ENCODE measurements at places on chromosomes 5 and 9.

DNA sequence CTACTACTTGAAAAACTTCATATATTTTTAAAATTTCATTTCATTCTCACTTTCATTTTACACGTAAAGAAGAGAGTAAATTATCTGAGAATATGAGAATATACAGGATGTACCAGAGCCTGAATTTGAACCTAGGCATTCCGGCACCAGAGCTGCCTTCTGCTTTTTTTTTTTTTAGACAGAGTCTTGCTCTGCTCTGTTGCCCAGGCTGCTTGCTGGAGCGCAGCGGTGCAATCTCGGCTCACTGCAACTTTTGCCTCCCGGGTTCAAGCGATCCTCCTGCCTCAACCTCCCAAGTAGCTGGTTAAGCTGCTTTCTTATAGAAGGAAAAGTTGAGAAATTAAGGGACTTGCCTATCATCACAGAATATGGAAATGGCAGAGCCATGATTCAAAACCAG lies 540.1 kb downstream of the EBF1 start:
- no peak for DNase-seq

DNA sequence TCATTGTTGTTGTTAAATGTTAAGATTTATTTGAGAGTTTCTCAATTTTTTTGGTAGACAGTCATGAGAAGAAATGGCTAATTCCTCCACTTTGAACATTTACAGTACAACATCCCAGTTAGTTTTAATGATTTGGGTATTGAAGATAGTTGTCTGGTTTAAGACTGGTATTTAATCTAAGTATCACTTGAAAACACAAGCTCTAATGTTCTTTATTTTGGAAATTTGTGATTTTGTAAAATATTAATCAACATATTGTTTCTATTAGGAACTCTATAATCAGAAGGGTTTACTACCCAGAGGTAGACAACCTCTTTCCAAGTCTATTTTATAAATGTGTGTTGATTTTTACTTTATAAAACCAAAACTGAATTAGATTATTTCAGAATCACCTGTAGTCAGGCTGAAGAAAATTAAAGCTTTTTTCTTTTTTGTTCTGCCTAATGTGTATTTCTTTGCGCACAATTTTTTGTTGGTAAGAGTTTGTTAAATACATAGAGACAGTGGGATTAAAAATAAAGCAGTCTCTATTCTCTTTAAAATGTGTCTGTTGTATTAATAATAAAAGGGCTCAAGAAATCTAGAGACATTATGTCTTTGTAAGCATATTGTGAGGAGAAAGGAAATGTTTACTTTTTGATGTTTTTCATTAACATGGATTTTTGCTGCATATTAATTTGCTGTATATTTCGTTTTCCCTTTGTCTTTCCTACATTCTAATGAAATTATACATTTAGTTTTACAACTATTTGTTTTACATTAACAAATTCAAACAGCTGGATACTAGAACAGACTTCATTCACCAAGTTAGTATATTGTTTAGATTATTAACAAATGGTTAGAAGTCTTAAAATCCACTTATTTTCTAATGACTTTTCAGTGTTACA lies 3.9 kb upstream of the PURA start:
- no peak for DNase-seq

DNA sequence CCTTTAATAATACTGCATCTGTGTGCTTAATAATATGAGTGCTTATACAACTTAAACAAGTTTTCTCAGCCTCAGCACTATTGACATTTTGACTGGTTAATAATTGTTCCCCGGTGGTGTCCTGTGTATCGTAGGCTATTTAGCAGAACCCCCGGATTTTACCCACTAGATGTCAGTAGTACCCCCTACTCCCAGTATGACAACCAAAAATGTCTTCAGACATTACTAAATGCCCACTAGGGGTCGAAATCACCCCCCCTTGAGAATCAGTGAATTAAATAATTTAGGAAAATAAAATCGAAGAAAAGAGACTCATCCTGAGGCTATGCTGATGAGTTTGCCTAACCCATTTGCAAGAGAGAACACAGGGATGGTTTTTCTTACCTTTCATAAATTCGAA lies 166.3 kb downstream of the ATP10B start:
- DNase-seq, result no peak

GRCh38 chr9:80076162-80076561 lies 504.4 kb downstream of the TLE4 start:
- DNase-seq, result no peak

- no peak for DNase-seq
These were observed 30.9 kb upstream of the SLC46A2 start for GRCh38 chr9:112921549-112921948.

GRCh38 chr5:32254881-32255539 lies 57.7 kb downstream of the MTMR12 start:
- no peak for DNase-seq

- no peak for DNase-seq
These were observed 28.0 kb downstream of the ATP6V0E1 start for GRCh38 chr5:173011566-173011965.

- no peak for DNase-seq
These were observed 44.7 kb upstream of the IL17B start for GRCh38 chr5:149423794-149424268.

GRCh38 chr5:131288328-131288727 lies 24.5 kb downstream of the CDC42SE2 start:
- no peak for DNase-seq

DNA sequence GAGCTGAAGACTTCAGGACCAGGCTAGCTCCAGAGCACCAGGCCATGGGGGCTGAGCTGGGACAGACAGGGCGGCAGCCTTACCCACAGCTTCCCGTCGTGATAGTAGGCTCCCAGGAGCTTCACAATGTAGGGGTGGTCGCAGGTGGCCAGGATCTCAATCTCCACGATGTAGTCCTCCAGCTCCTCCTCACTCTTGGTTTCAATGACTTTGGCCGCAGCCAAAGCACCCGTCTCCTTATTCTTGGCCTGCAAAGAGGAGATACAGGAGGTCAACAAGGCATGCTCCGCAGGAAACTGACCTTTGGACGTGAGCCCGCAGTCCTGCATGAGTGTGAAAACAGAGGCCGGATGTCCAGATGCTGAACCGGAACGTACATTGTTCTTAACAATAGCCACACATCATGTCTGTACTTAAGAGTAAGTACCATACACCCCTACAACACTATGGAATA lies 31.5 kb downstream of the STK10 start:
- no peak for DNase-seq

DNA sequence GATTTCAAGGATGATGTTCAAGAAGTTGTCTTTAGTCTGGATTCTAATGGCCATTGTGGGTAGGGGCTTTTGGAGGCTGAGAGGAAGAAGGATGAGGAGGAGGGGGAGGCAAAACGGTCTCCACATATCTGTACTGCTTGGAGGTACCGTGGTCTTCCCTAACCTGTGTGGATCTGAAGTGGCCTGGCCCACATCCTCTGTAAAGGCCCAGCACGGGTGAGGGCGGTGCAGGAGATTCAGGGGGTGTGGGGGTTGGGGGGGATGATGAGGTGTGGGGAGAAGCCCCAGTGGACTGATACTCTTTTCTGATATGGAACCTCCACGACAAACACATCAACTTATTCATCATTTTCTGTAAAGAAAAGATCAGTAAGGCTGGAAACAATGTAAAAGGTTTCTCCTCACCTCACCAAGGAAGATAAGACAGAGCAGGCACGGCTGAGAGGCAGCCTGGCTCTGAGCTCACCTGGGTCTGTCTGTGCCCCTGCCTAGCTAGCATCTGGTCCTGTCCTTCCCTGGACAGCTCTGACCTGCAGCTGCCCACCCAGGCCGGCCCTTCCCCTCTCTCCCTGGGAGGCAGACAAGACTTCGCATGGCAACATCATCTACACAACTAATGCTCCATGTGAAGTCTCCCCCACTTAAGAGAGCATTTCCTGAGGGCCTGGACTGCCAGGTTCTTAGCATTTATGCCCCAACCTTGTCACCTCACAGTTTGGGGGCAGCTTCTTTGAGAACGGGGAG lies 5.6 kb upstream of the IL3 start:
- no peak for DNase-seq

DNA sequence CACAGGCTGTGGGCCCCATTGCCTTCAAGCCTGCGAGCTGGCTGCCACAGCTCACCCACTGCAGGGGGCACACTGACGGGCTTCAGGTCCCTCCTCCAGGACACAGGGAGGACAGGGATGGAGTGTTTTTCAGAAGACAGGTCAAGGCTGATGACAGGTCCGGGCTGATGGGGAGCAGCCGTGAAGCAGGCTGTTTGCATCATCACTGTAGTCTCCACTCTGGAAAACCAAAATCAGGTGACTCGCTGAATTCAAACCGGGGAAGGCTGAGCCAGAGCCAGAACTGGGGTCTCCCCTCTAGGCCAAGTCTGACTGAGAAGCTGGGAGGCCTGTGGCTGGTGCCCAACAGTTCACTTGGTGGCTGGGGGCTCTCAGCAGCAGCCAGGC lies 48.5 kb downstream of the OLFM1 start:
- DNase-seq, result no peak

DNA sequence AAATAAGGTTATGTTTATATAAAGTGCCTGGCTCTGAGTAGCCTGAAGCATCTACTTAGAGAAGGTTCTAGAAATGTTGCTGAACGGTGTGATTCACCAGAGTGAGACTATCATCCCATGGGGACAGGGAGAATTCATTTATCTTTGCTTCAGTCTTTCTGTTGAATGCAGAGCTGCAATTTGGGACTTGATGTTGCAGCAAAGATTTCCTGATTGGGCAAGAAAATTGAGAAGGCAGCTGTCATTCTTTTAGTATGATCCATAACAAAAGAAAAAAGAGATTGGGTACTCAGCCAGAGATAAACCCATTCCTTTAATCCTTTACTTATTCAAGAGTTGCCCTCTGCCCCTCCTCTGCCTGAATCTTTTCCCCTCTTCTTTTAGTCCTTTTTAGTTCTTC lies 456.3 kb upstream of the WWC1 start:
- DNase-seq, result no peak

GRCh38 chr5:3657364-3658022 lies 61.9 kb downstream of the IRX1 start:
- DNase-seq, result no peak

DNA sequence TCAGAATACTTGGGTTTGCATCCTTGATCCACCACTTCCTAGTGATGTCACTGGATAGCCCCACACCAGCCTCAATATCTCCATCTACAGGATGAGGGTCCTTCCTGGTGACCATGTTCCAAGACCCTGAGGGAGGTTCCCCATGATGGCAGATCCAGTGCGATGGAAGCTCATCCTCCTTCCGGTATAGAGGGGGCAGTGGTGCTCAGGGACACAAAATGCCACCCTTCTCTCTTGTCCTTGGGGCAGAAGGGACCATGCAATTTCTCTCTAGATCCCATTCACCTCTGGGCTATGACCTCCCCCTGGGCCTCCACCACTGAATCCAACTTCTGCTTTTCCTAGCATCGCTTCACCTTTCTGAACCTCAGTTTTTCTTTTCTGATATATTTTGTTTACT lies 5.4 kb upstream of the SLC25A51 start:
- no peak for DNase-seq

DNA sequence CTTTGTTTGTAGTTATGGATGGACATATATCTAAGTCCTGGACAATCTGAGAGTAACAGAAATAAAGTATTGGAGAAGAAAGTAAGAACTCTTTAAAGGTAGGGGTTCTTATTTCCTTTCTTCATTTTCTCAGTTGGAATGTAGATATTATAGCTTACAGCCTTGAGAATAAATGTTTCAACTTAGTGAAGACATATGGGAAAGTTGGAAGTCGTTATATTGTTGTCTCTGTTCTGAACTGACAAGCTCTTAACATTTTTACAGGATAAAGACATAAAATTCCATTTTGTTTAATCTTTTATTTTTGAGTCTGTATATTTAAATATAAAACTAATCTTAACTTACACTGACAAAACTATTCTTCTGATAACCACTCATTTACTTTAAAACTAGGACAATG lies 2187.5 kb upstream of the ACO1 start:
- no peak for DNase-seq

DNA sequence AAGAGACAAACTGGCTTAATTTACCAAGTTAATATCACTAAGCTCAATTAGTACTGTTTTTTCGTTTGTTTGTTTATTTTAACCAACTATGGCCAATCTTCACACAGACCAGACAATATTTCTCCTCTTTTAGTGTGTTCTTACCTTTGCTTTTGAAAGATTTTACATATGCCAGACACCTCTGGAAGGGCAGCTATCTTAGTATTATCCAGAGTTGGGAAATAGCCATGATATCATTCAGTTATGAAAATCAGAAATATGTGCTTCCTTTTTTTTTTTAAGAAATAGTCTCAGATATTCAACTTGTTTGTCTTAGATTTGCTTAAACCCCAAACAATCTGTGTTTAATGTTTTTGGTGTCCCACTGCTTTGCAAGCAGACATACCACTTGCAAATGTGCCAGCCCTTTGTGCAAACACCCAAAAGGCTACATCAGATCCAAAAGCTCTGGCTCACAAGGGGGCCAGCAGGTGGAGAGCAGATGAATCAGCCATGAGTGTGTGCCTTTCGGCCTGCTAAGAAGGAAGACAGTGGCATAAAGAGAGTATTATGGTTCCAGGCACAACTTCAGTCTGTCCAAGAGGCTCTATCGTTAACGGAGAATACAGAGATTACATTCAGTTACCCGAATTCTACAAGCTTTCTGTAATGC lies 147.6 kb downstream of the EFNA5 start:
- no peak for DNase-seq

DNA sequence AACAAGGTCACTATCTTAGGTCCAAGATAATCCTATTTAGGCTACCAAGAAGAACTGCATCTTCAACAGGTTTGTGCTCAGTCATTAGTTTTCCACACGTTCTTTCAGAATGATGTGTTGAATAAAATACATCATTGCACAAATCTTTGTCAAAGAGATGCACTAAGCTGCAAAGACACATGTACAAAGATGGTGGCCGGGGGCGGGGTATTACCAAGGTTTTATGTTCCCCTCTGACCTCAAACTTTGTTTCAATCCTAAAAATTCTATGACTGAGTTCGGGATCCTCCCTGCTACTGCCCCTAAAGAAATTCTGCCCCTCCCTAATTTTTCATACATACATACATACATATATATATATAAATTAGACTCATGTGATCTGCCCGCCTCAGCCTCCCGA lies 14.2 kb downstream of the HSPA9 start:
- DNase-seq, result no peak

GRCh38 chr5:88676637-88677375 lies 206.2 kb downstream of the MEF2C start:
- no peak for DNase-seq

DNA sequence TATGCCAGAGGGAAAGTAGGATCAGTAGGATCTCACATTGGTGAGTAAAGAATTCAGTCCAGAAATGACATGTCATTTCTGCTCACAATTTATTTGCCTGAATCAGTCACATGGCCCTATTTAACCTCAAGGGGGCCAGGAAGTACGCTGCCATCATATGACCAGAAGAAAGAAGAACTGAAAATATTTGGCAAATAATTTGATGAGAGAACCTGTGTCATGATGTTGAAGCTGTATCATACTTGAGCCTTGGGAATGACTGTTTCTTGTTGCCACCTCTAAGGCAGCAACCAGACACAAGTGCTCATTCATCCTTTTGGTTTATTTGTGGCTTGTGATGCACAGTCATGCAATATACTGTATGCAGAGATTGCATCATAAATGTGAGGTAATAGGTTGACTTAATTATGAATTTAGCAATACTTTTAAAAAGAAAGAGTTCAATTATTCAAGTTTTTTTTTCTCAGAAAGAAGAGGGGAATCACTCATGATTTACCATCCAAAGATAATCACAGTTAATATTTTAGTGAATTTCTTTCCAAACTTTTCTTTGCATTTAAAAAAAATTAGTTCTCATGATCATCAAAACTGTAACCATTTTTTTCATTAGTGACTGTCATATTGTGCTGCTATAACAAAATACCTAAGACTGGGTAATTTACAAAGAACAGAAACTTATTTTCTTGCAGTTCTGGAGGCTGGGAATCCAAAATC lies 8.2 kb upstream of the ZFYVE16 start:
- DNase-seq, result no peak

Data from HS-27A (cell line).